ENCODE measurements at places on chromosomes 1 and 21.

- no peak for DNase-seq
Observed at GRCh38 chr1:8754993-8755392, 62.4 kb downstream of the RERE start.

DNA sequence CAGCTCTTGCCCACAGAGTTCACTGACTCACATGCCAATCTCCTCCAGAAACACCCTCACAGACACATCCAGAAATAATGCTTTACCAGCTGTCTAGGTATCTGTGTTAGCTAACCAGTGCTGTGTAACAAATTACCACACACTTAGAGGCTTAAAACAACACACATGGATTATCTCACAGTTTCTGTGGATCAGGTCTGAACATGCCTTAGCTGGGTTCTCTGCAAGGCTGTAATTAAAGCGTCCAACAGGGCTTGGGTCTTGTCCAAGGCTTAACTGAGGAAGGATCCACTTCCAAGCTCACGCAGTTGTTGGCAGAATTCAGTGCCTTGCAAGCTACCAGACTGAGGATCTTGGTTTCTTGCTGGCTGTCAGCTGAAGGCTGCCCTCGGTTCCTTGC is 92.5 kb upstream of the RGS4 start:
- no peak for DNase-seq

GRCh38 chr1:241531195-241532161 is 700 bp upstream of the KMO start:
- DNase-seq, result no peak

GRCh38 chr1:192993426-192994085 is 65.6 kb downstream of the UCHL5 start:
- no peak for DNase-seq

- DNase-seq, result no peak
Observed at GRCh38 chr1:197967066-197967465, 49.9 kb downstream of the LHX9 start.

DNA sequence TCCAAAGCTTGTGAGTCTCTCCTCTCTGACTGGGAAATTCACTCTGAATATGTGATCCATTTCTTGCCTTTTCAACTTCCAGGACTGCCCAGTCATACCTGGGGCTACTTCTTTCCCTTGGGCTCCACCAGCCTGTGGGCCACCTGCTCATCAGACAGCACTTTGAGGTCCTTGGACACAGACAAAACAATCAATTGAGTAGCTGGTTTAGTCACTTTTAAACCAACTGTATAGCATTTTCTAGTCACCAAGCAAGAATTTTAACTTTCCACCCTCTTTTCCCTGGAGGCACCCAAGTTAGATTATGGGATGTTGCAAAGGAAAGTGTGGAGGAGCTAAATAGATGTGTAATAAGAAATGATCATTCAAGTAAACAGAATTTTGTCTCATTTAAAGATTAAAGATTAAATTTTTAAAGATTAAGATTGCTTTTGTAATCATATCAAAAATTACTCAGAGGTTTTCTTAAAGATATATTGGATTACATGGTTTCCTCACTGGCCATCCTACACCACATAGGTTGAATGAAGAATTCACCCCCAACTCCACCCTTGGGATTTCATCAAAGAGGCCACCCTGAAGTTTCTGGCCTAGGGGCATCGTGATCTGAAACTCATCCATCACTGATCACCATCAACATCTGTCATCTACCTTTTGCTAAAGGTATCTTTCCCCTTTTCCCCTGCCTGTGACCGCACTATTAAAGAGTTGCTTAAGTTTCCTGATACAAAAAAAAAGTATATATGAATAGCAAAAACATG is 219.2 kb upstream of the NR5A2 start:
- DNase-seq, result no peak

GRCh38 chr1:218467101-218468072 is 122.3 kb downstream of the TGFB2 start:
- DNase-seq, result no peak

DNA sequence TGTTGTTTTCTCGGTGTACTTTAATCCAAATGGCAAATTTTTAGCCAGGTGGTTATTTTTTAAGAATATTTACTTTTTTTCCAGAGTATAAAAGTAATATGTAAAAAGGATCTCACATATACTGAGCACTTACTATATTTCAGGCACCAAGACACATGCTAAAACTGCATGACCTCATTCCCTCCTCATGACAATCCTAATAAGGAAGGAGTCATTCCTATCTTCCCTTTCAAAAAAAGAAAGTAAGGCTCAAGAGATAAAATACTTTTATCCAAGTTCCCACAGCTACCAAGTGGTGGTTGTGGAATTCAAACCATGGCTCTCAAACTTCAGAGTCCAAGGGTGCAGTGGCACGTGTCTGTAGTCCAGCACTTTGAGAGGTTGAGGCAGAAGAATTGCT is 19.4 kb downstream of the ATP2B4 start:
- DNase-seq, result no peak

DNA sequence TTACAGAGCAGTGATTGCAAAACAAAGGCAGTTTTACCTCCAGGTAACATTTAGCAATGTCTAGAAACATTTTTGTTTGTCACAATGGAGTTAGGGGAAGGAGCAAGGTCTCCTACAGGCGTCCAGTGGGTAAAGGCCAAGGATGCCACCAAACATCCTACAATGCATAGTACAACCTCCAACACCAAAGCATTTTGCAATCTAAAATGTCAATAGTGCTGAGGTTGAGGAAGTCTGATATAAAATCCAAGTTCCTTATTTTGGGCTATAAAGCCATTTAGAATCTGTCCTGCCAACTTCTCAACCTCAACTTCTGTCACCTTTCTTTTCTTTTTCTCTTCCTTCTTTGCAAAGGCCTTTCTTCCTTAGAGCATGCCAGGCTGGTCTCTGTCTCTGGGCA is 111.2 kb downstream of the FASLG start:
- no peak for DNase-seq

- peak; percentile 78 for DNase-seq
Observed at GRCh38 chr21:39125752-39126485, 57.3 kb downstream of the PSMG1 start.

GRCh38 chr1:25037174-25038074 is 107.3 kb upstream of the RUNX3 start:
- no peak for DNase-seq

GRCh38 chr1:160189649-160190625 is at the start of gene CASQ1:
Gene CASQ1, plus strand, starts transcription at chr1:160190575. Its CDS starts 177 bp downstream, at chr1:160190752.
- DNase-seq, result peak; percentile 80

DNA sequence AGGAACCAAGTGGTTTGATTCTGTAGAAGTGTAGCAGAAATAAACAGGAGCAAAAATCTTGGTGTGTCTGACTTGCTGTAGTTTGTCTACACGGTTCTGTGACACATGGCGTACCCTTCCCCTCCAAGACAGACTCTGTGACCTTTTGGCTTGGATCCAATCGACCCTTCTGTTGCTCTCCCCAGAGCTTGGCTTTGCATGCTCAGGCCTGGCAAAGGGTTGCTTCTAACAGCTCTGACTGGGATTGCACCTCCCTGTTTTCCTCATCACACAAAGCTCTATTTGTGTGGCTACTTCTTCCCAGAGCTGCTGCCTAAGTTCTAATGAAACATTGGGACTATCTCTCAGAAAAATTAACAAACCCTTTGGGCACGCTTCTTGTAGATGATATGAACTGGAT is 24.0 kb downstream of the NGF start:
- no peak for DNase-seq

GRCh38 chr1:116175611-116176010 is 64.4 kb downstream of the MAB21L3 start:
- DNase-seq, result no peak

DNA sequence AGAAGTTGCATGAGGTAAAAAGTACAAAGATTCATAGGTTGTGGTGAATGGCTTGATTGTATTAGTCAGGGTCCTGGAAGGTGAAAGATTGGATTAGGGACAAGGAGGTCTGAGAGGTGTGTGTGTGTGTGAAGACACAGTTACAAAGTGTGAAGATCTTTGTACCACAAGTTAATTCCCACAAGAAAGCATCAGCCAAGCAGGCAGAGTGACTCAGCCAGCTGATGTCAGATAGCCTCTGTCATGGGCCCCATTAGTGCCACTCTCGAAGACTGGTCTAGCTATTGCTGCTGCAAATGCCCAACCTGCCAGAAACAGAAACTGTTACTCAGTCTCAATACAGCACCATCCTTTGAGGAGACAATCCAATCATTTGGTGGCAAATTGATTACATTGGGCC is 96.5 kb downstream of the DTL start:
- no peak for DNase-seq

DNA sequence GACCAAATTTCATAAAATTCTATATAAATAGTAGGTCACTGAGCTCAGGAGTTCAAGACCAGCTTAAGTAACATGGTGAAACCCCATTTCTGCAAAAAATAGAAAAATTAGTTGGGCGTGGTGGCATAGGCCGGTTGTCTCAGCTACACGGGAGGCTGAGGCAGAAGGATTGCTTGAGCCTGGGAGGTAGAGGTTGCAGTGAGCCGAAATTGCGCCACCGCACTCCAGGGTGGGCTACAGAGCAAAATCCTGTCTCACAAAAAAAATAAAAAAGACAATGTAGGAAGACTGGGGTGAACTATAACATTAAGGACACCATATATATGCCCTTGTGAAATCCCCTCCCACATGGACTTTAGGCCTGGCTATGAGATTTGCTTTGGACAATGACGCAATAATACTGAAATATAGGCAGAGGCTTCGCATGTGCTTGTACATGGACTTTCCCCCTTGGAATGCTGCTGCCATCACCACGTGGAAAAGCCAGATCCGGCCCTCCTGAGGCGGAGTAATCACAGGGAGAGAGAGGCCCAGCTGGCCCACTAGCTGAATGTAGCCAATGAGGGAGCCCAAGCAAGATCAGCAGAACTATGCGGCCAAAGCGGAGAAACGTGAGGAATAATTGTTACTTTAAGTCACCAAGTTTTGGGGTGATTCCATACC is 13.1 kb upstream of the USP1 start:
- no peak for DNase-seq

DNA sequence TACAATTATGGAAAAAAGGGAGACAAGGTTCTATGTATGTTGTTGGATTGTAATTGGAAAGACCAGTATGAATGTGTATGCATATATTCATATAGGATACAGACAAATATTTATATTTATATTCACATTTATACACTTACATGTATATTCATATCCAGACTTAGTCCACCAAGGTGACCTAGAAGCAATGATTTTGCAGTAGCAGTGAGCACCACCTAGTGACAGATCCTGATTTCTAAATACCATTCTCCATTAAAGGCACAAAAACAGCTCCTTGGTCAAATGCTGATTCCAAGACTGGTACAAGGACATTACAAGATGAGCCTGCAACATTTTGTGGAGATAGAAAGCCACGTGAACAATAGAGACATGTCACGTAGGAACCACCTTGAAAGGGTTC is 153.4 kb downstream of the SDCCAG8 start:
- no peak for DNase-seq

DNA sequence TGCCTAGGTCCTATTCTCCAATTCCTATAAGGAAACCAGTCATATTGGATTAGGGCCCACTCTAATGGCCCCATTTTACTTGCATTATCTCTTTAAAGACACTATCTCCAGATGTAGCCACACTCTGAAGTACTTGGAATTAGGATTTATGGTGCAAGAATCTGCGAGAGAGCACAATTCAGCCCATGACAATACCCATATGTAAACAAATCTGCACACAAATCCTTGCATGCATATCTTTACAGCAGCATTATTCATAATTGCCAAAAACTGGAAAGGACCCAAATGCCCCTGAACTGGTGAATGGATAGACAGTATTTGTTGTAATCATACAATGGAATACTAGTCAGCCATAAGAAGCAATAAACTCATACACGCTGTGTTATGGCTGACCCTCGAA is 229.8 kb upstream of the ADAMTS5 start:
- no peak for DNase-seq

- no peak for DNase-seq
Observed at GRCh38 chr1:197469620-197470210, 201.7 kb downstream of the CRB1 start.

- no peak for DNase-seq
Observed at GRCh38 chr1:184485751-184486723, 99.2 kb downstream of the C1orf21 start.

DNA sequence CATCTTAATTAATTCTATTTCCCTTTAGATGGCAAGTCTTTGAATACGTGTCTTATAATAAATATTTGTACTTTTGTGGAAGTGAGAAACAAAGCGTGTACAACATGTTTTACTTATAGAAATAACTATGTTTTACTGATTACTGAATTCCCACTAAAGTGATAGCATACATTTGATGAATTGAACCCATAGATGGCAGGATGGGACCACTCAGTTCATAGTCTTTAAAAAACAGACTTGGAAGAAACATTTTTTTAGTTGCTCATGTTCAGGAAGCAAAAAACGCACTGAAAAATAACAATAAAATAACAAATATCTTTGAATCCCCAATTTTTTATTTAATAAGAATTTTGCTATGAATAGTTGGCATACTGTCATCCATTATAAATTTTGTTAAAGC is 507.1 kb upstream of the ZRANB2 start:
- DNase-seq, result no peak

DNA sequence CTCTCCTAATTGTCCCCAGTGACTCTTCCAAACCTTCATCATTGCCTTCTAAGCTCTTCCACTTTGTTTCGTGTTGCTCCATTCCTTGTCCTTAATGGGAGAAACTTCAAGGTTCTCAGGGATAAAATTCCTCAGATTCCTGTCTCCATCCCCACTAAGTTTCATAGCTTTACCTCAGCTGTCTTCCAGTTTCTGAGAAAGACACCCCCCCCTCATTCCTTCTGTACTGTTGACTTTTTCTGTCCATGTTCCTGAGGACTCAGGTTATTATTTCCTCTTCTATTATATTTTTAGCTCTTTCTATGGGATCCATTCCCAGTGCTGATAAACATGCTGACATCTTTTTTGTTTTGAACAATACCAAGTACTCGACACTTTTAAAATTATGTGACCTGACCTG is 215.3 kb upstream of the PTGFR start:
- DNase-seq, result no peak

DNA sequence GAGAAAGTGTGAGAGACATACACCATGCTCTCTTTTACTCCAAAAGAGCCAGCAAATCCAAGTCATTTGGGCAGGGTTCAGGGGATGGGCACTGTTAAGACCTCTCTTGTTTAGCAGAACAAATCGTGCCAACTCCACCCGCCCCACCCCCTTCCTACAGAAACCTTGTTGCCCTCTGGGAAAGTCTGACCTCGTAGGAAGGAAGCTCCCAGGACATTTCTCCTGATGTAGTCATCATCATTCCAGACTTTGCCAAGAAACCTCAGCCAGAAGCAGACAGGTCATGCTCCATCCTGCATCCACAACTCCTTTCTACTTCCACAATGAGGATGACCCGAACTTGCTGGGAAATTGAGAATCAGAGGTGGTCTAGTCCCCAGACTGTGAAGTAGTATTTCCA is 57.7 kb downstream of the UBE2T start:
- DNase-seq, result no peak

DNA sequence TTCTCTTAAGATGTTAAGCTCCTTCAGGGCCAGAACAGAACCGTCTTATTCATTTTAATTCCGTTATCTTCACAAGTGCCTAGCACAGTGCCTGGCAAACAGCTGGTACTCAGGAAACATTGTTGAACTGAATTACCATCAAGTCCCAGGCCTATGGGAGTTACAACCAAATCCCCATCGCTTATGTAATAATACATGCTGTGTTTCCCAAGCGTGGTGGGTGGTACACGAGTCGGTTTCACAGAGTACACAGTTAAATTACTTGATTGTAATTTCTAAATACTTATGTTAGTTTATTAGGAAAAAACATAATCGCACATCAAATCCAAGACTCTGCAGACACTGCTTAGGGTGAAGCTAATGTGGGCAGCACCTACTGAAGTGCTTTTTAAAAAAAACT is 1.0 kb downstream of the ANGEL2 start:
- DNase-seq, result no peak

GRCh38 chr1:224761245-224761644 is 145.1 kb downstream of the CNIH3 start:
- DNase-seq, result no peak

GRCh38 chr21:18663663-18664062 is 260.1 kb upstream of the TMPRSS15 start:
- DNase-seq, result no peak

All from femur (tissue), 1 donor.